Osteocyte (in vitro differentiated cells): ENCODE measurements at places on chromosomes 2 and 18.

GRCh38 chr2:191158193-191158592, 7.4 kb upstream of the STAT4 start:
- no peak for DNase-seq

DNA sequence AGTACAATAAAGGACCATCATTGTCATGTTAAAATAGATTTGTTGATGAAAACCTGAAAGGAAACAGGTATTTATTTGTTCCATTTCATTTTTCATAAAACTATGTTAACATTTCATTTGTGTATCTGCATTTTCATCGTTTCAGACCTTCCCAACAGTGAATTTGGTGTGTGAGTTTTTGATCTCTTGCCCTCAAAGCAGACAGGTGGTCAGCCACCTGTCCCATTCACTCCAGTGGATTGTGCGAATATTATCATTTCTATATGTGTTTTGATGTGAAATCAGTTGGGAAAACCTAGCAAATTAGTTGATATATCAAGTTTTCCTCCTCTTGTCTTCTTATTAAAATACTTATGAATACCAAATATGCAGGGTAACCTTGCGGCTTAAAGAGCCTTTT, 25.4 kb upstream of the ATP5MC3 start:
- DNase-seq, result no peak

GRCh38 chr2:224555823-224556366, 29.3 kb downstream of the CUL3 start:
- no peak for DNase-seq

GRCh38 chr2:239675826-239676715, 275.3 kb upstream of the HDAC4 start:
- DNase-seq, result peak; percentile 79

- DNase-seq, result no peak
Measured at GRCh38 chr18:70450426-70451253, 161.8 kb downstream of the SOCS6 start.

DNA sequence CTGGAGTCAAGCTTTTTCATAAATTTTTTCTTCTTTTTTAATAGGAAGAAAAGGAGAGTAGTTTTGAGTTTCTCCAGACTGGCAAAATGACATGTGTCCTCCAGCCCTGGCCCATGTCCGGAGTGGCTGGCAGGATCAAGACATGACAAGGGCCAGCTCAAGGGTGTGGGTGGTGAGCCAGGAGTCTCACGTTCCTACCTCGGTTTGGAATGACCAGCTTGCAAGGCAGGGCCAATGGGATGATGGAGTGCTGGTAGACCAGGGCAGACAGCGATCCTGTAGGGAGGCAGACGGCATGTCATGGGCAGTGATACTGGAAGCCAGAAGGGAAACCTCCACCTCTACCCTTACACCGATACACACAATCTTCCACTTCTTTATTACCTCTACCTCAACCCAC, 190.6 kb downstream of the TNS1 start:
- DNase-seq, result no peak

GRCh38 chr18:9707381-9708056, 582 bp upstream of the RAB31 start:
- no peak for DNase-seq

- no peak for DNase-seq
Measured at GRCh38 chr18:58336605-58337004, 292.3 kb downstream of the ALPK2 start.

DNA sequence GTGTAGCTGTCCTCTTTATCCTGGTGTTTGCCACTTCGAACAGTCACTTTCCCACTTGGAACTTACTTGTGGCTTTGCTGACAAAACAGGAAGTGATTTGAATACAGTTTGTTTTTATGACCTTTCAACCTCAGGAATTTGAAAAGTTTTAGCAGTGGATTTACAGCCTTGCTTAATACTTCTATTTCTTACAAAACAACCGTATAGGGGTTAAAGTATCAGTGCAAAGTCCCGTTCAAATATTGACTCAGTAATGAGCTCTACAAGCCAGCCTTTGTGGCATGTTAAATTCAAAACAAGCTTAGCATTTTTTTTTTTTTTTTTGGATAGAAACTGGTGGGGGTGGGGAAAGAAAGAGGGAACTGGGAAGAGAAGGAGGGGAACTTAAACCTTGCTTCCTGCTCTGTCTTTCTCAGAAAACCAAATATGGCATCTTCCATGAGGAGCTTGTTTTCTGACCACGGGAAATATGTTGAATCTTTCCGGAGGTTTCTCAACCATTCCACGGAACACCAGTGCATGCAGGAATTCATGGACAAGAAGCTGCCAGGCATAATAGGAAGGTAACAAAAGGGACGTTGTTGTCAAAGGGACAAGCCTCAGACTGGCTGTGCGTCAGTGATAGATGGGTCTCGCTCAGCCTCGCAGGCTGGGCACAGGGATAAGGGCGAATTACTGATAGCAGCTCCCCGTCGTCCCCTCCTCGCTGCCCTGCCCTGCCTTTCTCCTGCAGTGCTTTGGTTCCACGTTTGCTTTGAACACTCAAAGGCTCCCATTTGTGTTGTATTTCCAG, at the start of gene HNMT:
HNMT (plus strand) TSS at position 408 of the 793 bp plus-strand sequence; CDS start at position 427, 19 bp downstream.
- no peak for DNase-seq

DNA sequence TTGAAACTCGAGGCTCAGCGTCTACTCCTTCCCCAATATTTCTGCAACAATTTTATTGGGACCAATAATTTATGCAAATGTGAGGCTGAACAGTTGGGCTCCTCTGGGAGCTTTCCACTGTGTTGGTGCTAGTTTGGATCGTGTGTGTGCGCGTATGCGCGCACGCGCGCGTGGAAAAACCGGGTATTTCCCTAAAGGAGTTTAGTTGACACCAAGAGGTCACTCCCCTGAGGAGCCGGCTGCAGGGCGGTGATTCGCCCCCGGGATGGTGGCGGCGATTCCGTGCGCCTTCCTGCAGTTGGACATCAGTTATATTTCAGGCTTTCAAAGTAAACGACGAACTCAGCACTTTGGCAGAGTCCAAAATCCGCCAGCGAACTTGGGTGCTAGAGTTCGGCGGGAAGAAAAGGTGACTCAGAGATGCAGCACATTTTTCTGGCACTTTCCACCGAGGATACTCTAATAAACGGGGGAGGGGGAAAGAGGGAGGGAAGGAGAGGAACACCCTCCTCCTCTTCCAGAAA, 186.5 kb upstream of the FANCL start:
- DNase-seq, result no peak

DNA sequence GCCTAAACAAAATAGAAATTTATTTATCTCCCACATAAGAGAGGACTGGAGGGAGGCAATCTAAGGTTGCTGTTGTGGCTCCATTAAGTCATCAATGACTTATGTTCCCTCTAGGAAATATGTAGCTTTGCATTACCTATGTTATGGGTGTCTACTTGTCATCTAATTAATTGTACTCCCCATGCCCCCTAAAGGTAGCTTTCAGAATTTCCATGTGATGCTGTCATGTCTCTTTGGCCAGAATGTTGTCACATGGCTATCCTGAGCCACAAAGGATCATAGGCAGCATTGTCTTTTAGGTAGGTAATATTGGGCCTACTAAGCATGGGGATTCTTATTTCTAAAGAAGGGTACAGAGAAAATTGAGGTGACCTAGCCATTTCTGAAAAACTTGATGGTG, 935.6 kb upstream of the FANCL start:
- DNase-seq, result no peak

DNA sequence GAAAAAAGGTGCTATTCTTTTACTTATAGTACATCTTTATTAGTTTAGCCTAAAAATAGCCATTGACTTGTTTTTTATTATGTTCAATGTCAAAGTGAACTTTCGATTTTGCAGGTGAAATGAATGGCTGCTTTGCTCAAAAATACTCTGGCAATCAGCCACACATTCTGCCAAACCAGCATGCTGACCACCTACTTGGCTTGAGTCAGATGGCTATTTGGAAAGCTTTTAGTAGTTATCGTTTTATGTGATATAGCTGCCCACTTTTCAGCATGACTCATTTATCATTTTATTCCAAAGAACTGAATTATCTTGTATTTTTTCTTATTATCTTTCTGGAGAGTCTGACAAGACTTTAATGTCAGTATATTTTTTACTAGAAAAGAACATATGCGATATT, 1615.8 kb upstream of the TMEFF2 start:
- DNase-seq, result no peak

DNA sequence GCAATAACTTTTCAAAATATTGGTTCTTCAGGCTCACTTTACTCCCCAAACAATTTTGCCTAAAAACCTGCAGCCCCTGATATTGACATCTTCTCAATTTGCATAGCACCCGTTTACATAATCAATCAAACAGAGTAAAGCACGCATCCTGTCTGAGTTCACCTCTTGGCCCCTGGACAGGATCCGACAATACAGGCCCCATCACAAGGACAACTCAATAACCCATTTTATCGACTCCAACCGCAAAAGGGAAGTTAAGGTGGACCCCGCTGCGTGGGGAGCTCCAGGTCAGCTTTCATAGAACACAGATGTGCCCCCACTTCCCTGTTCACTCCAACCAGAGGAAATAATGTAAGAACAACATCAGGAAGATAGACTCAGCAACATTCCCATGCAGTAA, 44.7 kb downstream of the TTC32 start:
- no peak for DNase-seq

DNA sequence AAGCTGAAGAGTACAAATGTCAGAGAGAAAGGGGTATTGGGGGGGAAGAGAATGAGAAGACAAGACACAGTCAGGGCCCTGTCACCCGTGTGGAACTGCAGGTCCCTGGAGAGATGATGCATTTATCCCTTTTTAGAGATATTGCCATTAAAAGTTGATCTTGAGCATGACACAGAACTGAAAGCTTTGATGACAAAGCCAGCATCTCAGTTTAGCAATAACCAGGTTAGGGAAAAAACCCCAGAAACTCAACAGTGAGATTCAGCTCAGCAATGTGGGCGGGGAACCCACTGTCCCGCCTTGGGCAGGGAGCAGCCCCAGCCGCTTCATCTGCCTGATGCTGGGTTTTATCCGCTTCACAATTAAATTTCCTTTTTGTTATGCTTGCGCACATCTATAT, 181.1 kb downstream of the NEDD4L start:
- DNase-seq, result no peak

DNA sequence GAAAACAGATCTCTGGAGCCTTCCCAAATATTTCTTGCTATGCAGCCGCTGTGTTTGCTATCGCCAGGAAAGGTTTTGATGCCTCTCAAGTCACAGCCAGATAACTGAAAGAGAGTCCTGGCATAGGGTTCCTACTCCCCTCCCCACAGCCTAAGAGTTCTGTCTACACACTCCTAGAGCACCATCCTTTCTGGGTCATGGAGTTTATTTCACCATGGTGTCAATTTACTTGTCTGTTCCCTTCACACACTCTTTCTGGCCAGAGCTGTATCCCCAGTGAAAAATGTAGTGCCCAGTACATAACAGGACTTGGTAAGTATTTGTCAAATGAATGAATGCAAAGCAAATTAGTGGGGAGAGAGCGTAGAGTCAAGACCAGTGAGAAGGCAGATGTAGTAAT, 185.3 kb downstream of the HAUS1 start:
- DNase-seq, result no peak

DNA sequence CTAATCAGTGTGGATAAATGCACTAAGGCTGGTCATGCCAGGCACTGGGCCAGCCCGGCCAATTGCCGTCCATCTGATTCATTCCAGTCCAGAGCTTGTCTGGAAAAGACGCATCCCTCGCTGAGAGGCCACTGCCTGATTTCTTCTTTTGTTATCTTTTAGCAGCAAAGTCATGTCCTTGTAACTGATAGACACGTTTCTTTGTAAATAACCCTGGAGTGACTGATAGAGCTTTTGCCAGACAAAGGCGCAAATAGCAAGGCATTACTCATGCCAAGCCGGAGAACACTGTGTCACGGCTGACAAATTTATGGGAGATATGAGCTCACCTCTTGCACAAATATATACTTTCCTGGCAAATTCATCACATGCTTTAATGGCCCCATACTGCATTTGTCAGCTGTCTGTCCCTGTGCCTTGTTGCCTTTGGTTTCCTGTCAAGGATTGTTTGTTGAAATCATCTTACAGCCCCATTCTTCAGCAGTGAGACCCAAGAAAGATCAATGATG, 164.4 kb downstream of the ETAA1 start:
- no peak for DNase-seq

DNA sequence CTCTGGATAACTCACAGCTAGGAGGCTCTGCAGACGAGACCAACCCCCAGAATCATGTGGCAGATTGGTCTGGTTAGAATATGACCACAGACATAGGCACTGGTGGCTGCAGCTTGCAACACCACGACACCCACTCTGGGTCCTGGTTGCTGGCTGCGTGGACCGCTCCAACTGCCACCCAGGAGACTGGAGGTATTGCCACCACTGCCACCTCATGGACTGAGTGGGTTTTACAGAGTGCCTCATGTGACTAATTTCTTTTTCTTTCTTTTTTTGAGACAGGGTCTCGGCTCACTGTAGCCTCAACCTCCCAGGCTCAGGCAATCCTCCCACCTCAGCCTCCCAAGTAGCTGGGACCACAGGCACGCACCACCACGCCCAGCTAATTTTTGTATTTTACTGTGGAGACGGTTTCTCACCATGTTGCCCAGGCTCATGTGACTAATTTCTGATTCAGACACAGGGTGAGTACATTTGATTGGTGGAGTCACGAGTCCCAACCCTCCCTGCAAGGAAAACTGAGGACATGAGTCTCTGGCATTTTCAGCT, 29.9 kb upstream of the NT5DC4 start:
- DNase-seq, result no peak

GRCh38 chr2:98153481-98153880, 66.5 kb downstream of the VWA3B start:
- no peak for DNase-seq

- peak; percentile 30 for DNase-seq
Measured at GRCh38 chr2:127572841-127573240, 37.4 kb downstream of the MYO7B start.

GRCh38 chr18:7980656-7981055, 413.5 kb downstream of the PTPRM start:
- no peak for DNase-seq

DNA sequence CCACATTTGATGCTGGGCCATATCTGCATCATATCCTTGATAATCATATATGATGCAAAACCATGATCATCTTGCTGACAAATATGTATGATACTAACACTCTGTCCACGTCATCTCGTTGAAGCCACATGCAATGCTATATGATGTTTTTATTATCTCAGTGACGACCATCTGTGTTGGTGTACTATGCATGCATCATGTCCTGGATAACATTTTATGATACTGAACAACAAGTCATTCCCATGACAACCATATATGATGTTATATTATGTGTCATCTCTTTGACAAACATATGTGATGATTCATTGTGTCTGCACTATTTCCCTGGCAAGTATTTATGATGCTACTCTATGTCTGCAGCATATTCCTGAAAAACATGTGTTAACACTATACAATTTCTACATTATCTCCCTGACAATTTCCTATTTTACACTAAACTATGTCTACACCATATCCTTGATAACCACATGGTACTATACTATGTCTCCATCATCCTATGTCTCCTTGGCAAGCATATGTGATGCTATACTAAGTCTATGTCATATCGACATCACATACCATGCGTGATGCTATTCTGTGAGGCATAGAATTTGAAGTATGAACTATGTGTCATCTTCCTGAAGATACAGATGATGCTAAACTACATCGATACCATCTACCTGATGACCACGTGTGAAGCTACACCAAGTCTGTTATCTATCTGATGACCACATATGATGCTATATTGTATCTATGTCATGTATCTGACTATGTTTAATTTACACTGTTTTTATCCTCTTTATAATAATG, 37.0 kb downstream of the DAW1 start:
- DNase-seq, result no peak
